NAMALWA (cell line): ENCODE measurements at places on chromosomes 4 and X.

GRCh38 chrX:3142259-3143042, 101.2 kb downstream of the ARSF start:
- DNase-seq, result peak; percentile 26

DNA sequence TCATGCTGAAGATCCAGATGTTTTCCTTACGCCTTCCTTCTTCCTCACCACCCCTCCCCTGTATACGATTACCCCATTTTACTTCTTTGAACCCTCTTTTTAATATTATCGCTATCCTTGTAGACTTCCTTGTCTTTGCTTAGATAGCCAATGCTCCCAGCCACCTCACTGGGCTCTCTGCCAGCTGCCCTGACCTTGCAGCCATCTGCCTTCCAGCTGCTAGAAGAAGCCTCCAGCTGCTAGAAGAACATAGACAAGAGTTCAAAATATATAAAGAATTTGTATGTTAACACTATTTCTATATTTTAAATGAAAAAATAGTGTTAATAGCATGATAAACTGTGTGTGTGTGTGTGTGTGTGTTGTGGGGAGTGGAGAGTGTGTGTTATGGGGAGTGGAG, 374.7 kb downstream of the ANKRD50 start:
- DNase-seq, result no peak

- DNase-seq, result no peak
Measured at GRCh38 chr4:120591038-120591437, 331.5 kb downstream of the PRDM5 start.

- no peak for DNase-seq
Measured at GRCh38 chr4:146834263-146835034, 111.2 kb downstream of the TTC29 start.

DNA sequence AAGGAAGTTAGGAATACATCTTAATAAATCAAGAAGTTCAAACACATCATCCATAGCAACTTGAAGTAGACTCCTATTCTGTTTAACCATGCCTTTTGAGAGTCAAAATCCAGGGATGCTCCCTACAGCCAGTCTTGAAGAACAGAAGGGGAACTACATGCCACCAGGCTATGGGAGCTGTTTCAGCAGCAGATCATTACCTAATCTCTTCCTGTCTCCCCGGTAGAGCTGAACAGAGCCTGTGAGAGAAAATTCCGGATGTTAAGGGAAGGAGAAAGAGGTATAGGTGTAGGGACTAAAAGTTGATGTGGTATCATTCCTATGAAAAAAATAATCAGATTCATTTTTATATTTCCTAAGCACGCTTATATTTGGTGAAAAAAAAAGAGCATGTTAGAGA, 352.2 kb downstream of the SPRY1 start:
- no peak for DNase-seq

- DNase-seq, result no peak
Measured at GRCh38 chr4:147836807-147837206, 104.9 kb downstream of the ARHGAP10 start.

GRCh38 chr4:113057891-113058290, 8.4 kb downstream of the ANK2 start:
- DNase-seq, result no peak

GRCh38 chr4:81408341-81408740, 63.4 kb downstream of the RASGEF1B start:
- no peak for DNase-seq

GRCh38 chr4:77014256-77014655, 61.5 kb downstream of the CCNI start:
- DNase-seq, result no peak

DNA sequence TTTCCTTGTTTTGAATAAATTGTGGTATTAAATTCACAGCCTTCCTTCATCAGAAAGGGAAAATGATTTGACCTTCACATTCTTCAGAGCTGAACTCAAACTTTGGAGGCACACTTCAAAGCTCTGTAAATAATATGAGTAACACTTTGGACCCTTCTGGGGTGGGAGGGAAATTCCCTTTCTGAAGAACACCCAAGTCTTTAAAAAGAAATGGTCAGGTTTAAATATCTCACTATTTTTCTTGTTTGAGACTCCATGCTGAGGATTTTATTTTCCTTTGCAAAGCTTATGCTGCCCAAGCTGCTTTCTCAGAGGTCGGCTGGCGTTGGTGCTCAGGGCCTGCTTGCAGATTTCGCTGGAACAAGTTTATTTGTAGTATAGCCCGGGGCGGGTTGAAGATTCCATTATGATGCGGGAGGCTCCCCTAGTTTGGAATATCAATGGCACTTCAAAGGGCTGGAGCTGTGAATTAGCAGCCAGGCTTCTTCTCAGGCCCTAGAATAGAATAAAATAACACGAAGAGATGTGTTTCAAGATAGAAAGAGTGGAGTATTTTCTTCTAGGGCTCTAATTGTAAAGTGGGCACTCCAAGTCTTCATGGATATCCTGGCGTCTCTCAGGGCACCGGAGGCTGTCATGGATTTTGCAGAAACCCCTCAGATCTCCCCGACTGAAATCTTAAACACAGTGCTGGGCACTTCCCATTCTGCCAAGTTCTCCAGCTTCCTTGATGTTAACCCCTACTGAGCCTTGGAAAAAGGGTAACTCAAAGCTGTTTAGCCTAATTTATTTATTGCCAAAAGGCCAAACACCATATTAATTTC, 315.6 kb downstream of the GPAT3 start:
- DNase-seq, result no peak

DNA sequence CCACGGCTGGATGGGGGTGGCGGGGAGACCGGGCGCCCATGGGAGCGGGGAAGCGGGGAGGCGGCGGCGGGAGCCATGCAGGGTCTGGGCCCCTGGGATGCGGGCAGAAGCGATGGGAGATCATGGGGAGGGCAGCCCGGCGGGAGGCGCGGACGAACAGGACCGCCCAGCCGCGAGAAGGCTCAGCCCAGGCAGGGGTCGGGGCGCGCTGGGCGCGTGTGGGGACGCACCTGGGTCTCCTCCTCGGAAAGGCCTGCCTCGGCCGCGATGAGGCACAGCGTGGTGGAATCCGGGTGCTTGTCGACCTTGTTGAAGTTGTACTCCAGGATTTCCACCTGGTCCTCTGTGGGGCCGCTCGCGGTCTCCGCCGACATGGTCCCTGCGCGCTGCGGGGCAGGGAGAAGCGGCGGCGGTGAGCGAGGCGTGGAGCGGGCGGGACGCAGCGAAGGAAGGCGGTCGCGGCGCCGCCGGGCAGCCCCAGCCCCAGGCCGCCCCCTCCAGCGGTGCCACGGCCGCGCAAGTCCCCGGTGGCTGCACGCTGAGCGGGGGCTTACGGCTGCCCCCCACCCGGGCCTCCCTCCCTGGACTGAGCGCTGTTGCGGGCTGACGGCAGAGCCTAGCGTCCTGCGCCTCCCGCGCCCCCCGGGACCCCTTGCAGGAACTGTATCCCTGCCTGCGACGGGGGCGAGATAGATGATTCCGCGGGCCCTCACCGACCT, 25.3 kb downstream of the HOPX start:
- no peak for DNase-seq

- DNase-seq, result no peak
Measured at GRCh38 chr4:186726426-186727168, 2.9 kb upstream of the FAT1 start.

GRCh38 chrX:155995321-155995875, 2.1 kb upstream of the IL9R start:
- no peak for DNase-seq

DNA sequence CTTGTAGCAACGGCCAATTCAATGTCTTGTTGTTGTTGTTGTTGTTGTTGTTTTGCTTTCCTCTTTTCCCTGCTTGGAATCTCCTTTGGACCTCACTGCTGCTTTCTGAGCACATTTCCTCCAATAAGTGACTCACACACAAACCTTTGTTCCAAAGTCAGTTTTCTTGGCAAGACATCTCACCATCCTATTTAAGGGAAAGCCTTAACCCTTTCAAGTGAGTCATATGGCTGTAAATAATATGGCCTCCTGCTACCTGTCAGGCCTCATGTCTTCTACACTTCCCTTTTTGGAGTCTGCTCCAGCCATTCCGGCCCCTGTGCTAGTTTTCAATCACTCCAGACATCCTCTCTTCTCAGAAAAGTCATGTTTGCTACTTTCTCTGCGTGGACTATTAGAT, 79.5 kb upstream of the MAGEB10 start:
- DNase-seq, result no peak

DNA sequence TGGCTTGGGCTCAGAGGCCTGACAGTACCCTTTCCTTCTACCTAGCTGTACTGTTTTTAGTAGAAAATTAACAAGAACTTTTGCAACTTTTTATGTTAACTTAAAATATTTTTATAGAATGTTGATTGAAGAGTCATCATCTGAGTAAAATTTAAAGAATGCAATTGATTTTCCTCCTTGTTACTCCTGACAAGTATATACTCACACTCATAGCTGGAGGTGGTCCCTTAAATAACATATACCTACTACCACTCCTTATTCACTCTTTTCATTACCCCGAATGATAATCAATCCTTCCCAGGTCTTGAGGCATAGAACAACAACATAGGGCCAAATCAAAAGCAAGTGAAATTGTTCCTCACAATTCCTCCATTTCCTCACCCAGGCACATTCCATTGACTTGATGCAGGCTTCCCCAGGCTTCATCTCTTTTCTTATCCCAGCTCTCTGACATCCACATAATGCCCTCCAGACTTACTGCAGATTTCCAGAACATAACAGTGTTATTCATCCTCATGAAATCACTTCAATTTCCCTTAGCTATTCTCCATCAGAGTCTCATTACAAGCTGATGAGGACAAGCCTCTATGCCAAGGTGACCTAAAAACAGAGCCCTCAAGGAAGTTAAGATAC, 73.2 kb upstream of the ANXA10 start:
- no peak for DNase-seq

DNA sequence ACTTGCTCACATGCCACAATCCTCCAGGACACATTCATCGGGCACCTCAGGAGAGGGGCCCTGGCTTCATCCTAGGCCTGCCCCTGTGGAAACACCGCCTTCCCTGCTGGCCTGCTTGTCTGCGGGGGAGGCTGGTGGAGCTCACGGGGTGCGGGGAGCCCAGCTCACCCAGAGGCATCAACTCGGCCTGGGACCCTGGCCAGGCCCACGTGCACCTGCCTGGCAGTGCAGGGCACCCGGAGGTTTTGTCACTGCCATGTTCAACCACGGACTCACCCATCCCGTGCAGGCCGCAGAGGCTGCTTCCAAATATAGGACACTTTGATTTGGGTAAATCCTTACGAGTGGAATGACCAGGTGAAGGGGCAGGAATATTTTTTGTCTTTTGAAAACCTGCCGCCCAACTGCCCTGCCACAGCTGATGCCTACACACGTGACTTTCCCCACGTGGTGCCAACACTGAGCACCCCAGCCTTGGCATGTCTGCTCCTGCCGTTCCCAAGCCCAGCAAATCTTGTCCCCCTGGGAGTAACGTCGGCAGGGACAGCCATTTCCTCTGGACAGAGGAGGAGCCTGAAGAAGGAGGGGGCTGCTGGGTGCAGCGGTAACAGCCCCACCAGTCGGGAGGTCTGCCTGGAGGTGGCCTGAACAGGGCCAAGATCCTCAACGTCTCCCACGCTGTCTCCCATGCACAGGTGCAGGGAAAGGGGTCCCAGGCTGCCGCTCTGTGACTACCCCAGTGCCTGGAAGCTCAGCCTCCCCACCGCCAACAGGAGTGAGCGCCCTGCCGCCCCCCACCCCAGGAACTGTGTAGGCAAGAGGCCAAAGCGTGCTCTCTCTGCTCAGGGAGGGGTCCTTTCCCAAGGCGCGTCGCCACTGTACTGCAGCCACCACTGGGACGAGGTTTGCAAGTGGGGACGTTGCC, 8.5 kb downstream of the MXD4 start:
- no peak for DNase-seq

GRCh38 chrX:70262952-70263567, 3.1 kb upstream of the P2RY4 start:
- peak; percentile 62 for DNase-seq

DNA sequence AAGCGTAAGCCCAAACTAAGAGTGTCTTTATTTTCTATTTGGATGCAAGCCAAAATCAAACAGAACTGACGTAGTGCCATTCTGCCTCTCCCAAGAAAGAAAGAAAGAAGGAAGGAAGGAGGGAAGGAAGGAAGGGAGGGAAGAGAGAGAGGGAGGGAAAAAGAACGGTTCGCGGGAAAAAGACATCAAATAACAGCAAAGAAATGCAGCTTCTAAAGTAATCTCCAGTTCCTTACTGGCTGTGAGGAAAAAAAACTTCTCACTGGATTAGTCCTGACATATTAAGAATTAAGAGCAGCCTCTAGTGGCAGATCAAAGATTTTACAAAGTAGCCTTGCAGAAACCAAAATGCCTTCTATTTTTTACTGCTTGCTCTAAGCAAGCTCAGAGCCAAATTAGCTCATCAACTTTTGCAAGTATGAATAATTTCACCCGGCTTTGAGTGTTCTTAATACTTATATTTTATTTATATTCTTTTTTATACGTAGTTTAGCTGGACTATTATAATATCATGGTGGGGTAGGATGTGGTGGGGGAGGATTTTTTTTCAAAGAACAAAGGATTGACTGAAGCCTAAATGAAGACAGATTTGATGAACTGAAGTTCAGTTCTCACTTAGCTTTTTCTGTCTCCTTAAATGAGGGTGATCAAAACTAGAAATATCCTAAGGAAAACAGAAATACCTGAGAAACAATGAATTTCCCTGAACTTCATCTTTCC, 36.6 kb downstream of the PITX2 start:
- peak; percentile 62 for DNase-seq

- DNase-seq, result no peak
Measured at GRCh38 chr4:8905226-8905772, 33.7 kb upstream of the HMX1 start.

DNA sequence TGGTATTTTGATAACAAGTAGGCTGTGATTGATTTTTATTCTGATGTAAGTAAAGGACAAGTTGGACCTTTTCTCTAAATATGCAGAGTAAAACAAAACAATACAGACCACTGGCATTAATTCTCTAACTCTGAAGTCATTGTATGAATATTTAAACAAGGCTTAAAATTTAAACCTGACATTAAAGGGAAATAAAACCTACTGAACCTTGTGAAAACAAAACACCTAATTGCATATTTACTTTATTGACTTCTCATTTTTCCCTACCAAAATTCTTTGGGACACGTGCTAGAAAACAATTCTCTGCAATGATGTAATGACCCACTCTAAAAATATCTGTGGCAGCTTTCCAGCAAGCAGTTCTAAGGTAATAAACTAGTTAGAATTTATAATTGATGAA, 369.7 kb upstream of the TRAM1L1 start:
- DNase-seq, result no peak

- DNase-seq, result no peak
Measured at GRCh38 chrX:132271311-132271778, 52.1 kb upstream of the RAP2C start.

DNA sequence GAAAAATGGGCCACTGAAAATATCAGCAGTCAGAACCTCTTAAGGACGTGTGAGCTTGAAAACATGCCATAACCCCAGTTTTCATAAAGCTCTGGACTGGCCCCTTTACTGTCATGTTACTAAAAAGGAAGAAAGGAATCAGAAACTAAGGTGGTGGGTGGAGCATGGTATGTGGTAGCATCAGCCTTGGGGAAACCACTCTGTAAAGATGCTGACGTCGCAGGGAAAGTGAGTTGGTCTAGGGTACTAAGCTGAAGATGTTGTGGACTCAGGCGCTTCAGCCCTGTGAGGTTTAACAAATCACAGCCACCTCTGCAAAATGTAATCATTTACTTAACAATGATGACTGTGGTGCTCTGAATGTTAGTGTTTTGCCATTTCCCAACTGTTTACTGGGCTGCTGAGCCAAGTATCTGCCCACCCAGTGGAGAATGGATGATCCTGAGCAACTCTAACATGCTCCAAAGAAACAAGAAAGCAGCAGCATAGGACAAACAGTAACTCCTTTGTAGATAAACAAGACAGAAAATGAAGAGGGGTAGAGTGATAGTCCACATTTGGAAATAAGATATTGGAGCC, 33.4 kb downstream of the C4orf54 start:
- no peak for DNase-seq

- DNase-seq, result no peak
Measured at GRCh38 chr4:47720787-47721186, 117.1 kb downstream of the CORIN start.

GRCh38 chrX:16664626-16665025, 14.7 kb downstream of the S100G start:
- DNase-seq, result no peak
